GM12865 (cell line): ENCODE measurements at places on chromosomes 7 and 10.

GRCh38 chr7:76074972-76075370, 27.1 kb downstream of the MDH2 start:
- no peak for DNase-seq

DNA sequence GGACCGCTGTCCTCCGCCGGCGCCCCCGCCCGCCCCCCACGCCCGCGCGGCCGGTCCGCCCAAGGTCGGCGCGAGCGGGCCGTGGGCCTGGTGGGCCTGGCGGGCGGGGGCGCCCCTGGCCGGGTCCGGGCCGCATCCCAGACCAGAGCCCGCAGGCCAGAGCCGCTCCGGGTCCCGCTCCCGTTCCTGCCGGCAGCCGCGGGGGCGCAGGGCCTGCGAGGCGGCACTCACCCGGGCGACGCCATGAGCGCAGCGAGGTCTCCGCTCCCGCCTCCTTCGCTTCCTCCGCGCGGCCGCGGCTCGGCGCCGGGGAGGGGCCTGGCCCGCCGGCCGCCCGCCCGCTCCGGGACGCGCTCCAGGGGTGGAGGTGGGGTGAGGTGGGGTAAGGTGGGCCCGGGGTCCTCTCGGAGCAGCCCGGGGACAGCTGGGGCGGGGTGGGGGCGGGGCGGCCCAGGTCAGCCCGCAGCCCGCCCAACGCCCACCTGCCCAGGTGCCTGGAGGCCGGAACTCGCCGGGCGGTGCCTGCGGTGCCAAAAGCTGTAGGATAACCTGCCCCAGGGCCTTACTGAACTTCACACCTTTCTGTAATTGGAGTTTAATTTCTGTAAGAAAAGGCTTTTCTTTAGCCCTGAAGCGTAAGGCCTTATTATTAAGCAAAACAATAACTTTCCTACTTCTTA, at the start of gene URGCP:
URGCP (minus strand) TSS at position 266 of the 680 bp plus-strand sequence; CDS start at position 245, 21 bp downstream.
- DNase-seq, result peak; percentile 57

GRCh38 chr7:55206235-55207029, 158.7 kb upstream of the LANCL2 start:
- peak; percentile 31 for DNase-seq

DNA sequence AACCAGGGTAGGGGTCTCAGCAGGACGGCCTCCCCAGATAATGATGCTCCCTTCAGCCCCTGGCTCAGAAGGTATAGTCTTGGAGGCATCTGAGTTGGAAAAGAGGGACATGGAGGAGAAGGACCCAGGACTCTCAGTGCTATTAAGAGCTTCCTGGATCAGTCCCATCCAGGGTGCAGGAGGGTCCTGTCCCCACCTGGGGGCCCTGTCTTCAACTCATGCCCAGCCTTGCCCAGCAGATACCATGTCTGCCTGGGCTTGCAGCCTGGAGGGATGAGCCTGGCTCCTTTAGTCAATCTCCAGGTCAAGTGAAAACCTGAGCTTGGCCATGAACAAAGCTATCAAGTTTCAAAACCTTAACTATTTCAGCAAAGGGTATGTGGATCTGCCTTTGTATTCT, 67.6 kb downstream of the PRTFDC1 start:
- no peak for DNase-seq

GRCh38 chr10:92290076-92290836, 622 bp downstream of the CPEB3 start:
- peak; percentile 41 for DNase-seq

DNA sequence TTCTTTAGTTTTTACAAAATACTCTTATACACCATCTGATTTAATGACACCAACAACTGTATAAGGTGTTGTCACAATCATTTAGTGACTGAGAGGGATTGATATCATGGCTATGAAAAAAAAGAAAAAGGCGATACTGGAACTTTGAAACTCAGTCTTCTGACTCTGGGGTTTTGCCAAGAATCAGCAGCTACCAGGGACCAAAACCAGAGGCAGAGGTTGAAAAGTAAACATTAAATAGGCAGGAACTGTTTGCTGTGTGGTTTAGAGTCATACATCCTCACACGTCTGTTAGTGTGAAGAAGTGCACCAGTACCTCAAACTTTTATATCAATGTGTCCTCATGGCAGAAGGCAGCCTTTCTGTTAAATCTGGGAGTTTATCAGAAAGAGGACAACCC, 19.9 kb upstream of the GGCT start:
- DNase-seq, result no peak

DNA sequence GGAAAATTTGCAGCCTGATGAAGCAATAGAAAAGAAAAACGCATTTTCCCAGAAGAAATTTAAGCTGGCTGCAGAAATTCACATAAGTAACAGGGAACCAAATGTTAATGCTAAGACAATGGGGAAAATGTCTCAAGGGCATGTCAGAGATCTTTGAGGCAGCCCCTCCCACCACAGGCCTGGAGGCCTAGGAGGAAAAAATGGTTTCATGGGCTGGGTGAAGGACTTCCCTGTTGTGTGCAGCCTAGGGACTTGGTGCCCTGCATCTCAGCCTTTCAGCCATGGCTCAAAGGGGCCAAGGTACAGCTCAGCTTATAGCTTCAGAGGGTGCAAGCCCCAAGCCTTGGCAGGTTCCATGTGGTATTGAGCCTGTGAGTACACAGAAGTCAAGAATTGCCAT, 476.1 kb upstream of the DPP6 start:
- DNase-seq, result no peak

- DNase-seq, result no peak
These were observed 15.7 kb downstream of the SLC35B4 start for GRCh38 chr7:134300988-134301387.

DNA sequence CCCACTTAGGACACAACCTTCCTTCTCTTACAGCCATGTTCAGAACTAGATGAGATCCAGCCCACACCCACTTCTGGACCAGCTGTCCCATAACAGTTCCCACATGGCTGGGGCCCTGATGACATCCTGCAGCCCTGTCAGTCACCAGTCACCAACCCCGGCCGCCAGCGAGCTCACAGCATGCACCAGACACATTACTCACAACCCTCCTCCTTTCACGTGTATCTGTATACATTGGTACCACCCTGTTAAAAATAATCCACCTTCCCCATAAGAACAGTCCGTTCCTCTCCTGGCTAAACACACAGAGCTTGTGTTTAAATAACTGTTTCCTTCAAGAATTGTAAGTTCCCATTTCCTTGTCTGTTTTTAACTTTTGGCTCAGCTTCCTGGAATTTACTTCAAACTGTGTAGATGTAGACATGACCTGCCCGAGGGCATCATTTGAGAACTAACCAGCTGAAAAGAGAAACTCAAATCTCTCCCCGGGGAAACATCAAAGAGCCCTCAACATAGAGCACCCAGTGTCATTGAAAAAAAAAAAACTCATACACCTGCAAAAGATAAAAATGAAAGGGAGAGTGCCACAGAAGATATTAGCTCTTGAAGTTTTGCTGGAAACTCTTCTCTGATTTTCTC, 26.0 kb upstream of the PRLHR start:
- no peak for DNase-seq

DNA sequence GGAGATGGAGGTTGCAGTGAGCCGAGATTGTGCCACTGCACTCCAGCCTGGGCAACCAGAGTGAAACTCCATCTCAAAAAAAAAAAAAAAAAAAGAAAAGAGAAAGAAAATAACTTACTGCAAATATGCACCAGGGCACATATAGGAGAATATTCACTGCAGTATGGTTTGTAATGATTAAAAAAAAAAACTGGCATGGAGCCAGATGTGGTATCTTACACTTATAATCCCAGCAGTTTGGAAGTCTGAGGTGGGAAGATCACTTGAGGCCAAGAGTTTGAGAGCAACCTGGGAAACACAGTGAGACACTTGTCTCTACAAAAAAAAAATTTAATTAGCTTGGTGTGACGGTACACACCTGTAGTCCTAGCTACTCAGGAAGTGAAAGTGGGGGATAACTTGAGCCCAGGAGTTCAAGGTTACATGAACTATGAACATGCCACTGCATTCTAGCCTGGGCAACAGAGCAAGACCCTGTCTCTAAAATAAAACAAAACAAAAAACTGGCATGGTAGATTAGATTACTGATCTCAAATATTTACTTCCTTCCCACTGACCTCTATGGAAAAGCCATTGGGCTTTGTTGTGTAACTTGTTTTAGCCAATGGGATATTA, 85.6 kb downstream of the MICU1 start:
- no peak for DNase-seq

DNA sequence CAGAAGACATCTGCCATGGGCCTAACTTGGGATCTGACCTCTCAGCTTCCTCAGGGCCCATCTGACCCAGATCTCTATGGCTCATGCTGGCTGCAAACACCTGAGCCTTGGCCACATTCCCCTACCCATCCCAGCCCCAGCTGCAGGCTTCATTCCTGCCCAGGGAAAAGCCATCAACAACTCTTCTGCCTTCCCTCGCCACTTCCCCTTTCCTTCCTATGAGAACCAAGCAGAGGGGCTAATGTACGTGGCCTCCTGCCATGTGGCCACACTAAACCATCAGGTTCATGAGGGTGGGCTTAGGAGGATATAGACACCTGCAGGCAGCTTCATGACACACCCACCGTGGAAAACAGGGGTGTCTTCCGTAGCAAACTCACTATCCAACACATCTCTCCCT, 312.2 kb downstream of the GALNT17 start:
- DNase-seq, result no peak

- no peak for DNase-seq
These were observed 558.5 kb upstream of the MGMT start for GRCh38 chr10:128908499-128908898.

DNA sequence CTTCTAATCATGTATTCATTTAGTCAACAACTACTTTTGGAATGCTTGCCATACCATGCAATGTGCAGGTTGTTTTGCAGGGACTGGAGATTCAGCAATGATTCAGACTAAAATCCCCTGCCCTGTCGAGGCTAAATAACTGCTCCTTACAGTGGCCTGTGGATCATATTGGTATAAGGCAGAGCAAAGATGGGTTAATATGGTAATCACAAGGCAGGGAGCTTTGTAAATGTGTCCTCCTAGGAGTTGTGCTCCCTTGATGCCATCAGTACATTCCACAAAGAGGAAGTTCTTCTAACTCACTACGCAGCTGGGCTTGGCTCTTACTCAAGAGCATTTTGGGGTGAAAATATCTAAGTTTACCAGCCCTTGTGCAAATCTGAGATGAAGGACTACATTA, 614 bp upstream of the IFIT2 start:
- DNase-seq, result peak; percentile 30

DNA sequence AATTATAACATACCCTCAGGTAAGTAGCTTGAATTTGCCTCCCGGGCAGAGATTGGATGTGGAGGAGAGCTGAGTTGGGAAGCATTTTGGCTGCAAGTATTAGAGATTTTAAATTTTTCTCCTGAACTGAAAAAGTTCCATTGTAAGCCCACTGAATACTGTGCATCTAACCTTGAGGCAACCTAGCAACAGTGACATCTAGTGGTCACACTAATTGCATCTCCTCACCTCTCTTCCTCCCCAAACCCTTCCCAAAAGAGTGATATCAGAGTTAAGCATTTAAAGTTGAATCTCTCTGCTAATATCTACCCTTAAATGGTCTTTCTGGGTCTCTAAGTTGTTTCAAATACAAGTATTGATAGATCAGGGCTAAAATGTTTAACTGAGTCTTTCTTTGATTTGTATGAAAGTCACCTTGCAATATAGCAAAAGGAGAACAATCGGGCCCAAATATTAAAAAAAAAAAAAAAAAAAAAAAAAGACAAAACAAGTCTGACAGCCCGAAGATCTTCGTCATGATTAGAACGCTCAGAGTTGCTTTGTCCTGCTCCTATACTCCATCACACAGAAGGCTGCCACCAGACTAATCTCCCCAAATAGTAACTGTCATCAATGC, 40.4 kb upstream of the DLX5 start:
- peak; percentile 53 for DNase-seq

DNA sequence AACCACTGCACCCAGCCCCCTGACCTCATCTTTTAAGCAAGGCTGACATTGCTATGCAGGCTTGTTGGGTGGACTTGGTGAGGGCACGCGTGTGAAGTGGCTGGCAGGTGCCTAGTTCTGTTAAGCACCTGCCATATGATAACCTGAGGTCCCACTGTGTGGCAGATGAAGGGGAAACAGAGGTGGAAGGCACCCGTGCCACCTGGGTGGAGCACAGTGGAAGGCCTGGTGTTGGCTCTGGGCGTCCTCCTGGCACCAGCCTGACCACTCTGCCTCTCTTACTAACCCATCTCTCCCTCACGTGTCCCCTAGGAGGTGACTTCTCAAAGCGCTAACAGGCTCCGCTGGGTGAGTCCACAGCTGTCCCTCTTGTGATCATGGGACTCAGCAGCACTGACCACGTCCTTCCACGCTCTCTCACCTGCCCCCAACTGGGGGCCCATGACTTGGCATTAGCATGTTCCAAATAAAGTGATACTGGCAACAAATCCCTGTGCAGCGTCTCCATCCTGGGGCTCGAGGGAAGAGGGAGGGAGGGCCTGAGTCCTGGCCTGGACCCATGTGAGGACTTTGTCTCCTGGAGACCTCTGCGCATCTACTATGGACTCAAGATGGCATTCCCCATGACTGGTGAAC, 4.6 kb upstream of the ZNF862 start:
- DNase-seq, result no peak

- peak; percentile 65 for DNase-seq
These were observed 79.7 kb downstream of the DLG5 start for GRCh38 chr10:77846718-77847311.

GRCh38 chr7:29017713-29018112, 59.6 kb upstream of the TRIL start:
- no peak for DNase-seq

- no peak for DNase-seq
These were observed 507.4 kb downstream of the SORCS3 start for GRCh38 chr10:105148456-105148855.

- no peak for DNase-seq
These were observed 318.5 kb downstream of the PRPF18 start for GRCh38 chr10:13905281-13905680.

DNA sequence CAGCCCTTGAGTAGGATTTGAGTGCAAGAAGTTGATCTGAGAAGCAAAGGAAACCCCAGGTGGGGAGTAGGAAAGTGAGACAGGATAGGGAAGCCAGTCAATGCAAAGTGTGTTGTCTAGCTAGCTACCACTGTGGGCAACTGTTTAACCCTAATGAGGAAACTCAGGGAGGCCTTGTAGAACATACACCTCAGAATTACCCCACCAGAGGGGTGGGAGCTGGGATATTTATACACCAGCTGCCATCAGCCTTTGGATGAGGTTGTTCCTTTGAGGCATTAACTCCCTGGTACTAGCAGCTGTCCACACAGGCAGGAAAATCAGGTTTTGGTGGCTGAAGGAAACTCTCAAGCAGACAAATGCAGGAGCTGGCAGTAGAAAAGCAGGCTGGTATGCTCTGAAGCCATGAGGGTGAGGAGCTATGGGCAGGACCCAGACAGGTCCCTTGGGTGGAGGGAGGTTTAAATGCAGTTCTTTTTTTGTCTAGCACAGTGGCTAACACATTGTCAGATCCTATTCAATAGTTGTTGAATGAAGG, 60.1 kb upstream of the ARID5B start:
- no peak for DNase-seq

GRCh38 chr7:113891031-113891350, 27.8 kb downstream of the PPP1R3A start:
- no peak for DNase-seq
